Stimulated activated CD4-positive, alpha-beta T cell treated with anti-CD3 and anti-CD28 coated beads, Interleukin-4, amount 100 ng/mL, for 48 hours (primary cell): ENCODE measurements at places on chromosomes 4 and X.

- no peak for DNase-seq
Observed at GRCh38 chr4:113221990-113222389, 172.5 kb downstream of the ANK2 start.

DNA sequence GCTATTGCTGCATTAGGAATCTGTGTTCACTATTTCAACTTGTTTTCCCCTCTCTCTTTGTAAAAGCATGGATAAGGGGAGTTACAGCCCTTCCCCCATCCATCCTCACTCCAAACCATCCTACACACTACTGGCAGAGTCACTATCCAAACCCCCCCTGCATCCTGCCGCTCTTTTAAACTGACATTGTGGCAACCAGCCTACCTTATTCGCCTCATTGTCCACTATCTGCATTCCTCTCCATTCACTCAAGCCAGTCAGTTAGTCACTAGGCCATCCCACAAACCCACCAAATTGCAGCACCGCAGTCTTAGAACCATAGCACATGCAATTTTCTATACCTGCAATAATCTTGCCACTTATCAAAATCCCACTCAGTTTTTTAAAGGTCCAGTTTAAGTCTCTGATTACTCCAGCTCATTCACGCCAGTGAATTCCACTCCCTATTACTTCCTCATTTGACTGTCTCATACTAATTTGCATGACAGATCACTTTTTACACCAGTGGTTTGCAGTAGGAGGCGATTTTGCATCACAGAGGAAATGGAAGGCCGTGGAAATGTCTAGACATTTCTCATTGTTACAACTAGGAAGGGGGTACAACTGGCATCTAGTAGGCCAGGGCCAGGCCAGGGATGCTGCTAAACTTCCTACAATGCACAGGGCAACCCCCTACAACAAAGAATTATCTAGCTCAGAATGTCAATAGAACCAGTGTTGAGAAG is 181.8 kb downstream of the HS6ST2 start:
- no peak for DNase-seq

DNA sequence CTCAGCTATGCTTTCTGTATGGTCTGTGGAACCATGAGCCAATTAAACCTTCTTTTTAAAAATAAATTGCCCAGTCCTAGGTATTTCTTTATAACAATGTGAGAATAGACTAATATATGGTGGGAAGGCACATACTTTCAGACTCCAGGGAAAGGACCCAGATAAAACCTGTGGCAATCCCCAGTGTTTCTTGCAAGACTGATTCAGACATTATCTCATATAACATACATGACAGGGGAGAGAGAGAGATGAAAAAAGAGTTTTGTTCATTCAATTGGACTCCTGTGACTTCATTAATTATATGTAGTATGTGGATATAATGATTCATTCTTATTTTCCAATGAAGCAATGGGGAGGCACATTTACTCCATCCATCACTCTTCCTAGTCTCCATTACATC is 291.4 kb upstream of the PRKX start:
- no peak for DNase-seq

DNA sequence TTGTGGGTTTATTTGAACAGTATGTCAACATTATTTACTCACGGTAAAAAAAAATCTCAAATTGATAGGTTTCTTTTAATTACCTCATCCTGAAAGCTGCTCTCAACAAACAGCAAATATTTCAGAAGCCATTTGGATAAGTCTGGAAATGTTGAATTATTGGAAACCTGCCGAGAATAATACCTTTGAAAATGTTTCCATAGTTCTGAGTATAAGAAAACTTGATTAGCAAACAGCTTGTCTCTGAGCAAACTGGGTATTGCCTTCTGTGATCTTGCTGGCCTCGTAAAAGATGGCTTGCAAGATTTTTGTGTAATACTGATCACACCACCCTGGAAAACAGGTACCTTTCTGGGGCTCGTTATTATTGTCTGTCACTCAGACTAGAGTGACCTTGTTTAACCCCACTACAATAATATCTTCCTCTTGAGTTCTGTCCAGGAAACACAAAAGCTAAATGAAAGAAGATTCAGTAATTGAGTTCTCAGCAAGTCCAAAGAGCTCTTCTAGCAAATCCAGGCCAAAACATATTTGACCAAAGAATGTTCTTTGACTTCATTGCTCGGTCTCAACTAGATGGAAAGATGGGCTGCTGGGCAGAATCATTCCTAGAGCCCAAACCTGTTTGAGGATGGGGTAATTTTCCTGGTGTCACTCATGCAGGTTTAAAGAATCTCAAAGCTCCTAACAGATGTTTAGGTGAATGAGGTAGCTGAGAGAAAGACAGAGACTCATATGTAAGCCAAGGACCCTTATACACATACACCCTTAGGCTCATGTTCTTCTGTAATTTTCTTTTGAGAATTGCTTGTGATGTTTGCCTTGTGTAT is 255.6 kb upstream of the JADE1 start:
- DNase-seq = no peak

DNA sequence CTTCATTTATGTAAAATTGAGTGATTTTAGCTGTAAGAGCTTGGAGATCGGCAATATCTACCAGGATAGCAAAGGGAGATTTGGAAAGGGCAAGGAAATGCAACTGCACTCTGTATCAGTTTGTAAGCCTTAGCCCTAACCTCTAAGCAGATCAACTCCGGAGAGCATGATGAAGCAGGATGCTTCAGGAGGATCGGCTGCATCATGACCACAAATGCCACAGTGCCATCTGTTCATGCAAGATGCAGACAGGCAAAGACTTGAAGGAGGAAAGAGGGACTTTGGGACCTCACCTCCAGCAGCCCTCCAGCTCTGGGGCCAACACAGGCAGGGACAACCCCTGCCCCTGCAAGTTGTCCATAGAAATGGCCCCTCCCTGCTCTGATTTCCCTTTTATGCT is 377.6 kb upstream of the GATB start:
- no peak for DNase-seq

GRCh38 chr4:176635372-176636261 is 157.1 kb downstream of the VEGFC start:
- no peak for DNase-seq
